Myometrial cell (primary cell): ENCODE measurements at places on chromosomes 2 and 18. TPM values are rescaled to one million over a fixed set of nuclear protein-coding genes. Genes with fewer than 3 reads are reported as not detected.

Gene ERICH2
- not detected in 2 replicates for total RNA-seq

Gene DCC
- not detected in 2 replicates for total RNA-seq

Gene LNPK
- 26.2 and 31.5 TPM in 2 replicates for total RNA-seq

Gene IL1F10
- total RNA-seq = not detected in 2 replicates

Gene ACMSD
- total RNA-seq = not detected in 2 replicates

Gene DOCK10
- total RNA-seq = 11.8 and 28.2 TPM in 2 replicates

Gene AP1S3
- total RNA-seq = 2.3 and 5.0 TPM in 2 replicates

Gene SETBP1
- total RNA-seq = 0.89 and 1.2 TPM in 2 replicates

Gene PSD4
- 3.2 and 4.6 TPM in 2 replicates for total RNA-seq

Gene ANTXR1
- total RNA-seq = 43.8 and 45.2 TPM in 2 replicates

Gene HOXD9
- total RNA-seq = 3.2 and 5.8 TPM in 2 replicates

Gene MGAT4A
- total RNA-seq = under 0.01 TPM in 1 of 2 replicates, not detected in the other

Gene KCNJ13
- total RNA-seq = not detected in 2 replicates

Gene LYG1
- 1.1 TPM in 1 of 2 replicates, not detected in the other for total RNA-seq

Gene PREB
- total RNA-seq = 49.8 and 70.1 TPM in 2 replicates

Gene IL36A
- not detected in 2 replicates for total RNA-seq

Gene IL1B
- total RNA-seq = 0.18 TPM in 1 of 2 replicates, not detected in the other

Gene LCT
- total RNA-seq = 0.29 TPM in 1 of 2 replicates, not detected in the other

Gene RASGRP3
- 2.3 and 4.8 TPM in 2 replicates for total RNA-seq

Gene SKOR2
- not detected in 2 replicates for total RNA-seq

Gene INPP1
- total RNA-seq = 12.1 and 18.8 TPM in 2 replicates

Gene SP5
- not detected in 2 replicates for total RNA-seq

Gene LIMS3
- total RNA-seq = 1.6 and 10.1 TPM in 2 replicates

Gene TLX2
- not detected in 2 replicates for total RNA-seq

Gene CDK15
- total RNA-seq = 2.9 and 6.2 TPM in 2 replicates

Gene ZC3H6
- 0.86 and 3.5 TPM in 2 replicates for total RNA-seq

Gene ACADL
- not detected in 2 replicates for total RNA-seq

Gene UGT1A10
- not detected in 2 replicates for total RNA-seq

Gene SLC23A3
- not detected in 2 replicates for total RNA-seq

Gene CELF4
- total RNA-seq = not detected in 2 replicates

Gene LMAN2L
- 32.3 and 34.2 TPM in 2 replicates for total RNA-seq

Gene ESPNL
- total RNA-seq = 13.5 and 25.3 TPM in 2 replicates

Gene POTEJ
- total RNA-seq = not detected in 2 replicates

Gene LRRTM1
- not detected in 2 replicates for total RNA-seq

Gene ALPI
- total RNA-seq = not detected in 2 replicates

Gene IL18RAP
- total RNA-seq = not detected in 2 replicates

Gene HAAO
- not detected in 2 replicates for total RNA-seq

Gene CROCC2
- 0.35 TPM in 1 of 2 replicates, not detected in the other for total RNA-seq

Gene ANKRD53
- total RNA-seq = 3.2 TPM in 1 of 2 replicates, not detected in the other

Gene TANC1
- total RNA-seq = 13.0 and 13.6 TPM in 2 replicates

Gene ZNF519
- 0.29 and 1.8 TPM in 2 replicates for total RNA-seq

Gene POTEC
- not detected in 2 replicates for total RNA-seq

Gene C2orf74
- 15.4 and 16.4 TPM in 2 replicates for total RNA-seq

Gene EMX1
- not detected in 2 replicates for total RNA-seq

Gene TNFRSF11A
- total RNA-seq = not detected in 2 replicates

Gene SMIM21
- total RNA-seq = not detected in 2 replicates

Gene TUBA4B
- not detected in 2 replicates for total RNA-seq

Gene CYP1B1
- total RNA-seq = 30.0 and 34.2 TPM in 2 replicates

Gene KCNG2
- total RNA-seq = 1.2 and 3.0 TPM in 2 replicates

Gene CDC42EP3
- 28.5 and 30.7 TPM in 2 replicates for total RNA-seq

Gene INHBB
- not detected in 2 replicates for total RNA-seq

Gene SOCS6
- total RNA-seq = 19.9 and 21.6 TPM in 2 replicates

Gene KIAA2012
- total RNA-seq = not detected in 2 replicates
